ENCODE measurements at places on chromosomes 16 and 17. TPM values are rescaled to one million over a fixed set of nuclear protein-coding genes. Genes with fewer than 3 reads are reported as not detected.

DNA sequence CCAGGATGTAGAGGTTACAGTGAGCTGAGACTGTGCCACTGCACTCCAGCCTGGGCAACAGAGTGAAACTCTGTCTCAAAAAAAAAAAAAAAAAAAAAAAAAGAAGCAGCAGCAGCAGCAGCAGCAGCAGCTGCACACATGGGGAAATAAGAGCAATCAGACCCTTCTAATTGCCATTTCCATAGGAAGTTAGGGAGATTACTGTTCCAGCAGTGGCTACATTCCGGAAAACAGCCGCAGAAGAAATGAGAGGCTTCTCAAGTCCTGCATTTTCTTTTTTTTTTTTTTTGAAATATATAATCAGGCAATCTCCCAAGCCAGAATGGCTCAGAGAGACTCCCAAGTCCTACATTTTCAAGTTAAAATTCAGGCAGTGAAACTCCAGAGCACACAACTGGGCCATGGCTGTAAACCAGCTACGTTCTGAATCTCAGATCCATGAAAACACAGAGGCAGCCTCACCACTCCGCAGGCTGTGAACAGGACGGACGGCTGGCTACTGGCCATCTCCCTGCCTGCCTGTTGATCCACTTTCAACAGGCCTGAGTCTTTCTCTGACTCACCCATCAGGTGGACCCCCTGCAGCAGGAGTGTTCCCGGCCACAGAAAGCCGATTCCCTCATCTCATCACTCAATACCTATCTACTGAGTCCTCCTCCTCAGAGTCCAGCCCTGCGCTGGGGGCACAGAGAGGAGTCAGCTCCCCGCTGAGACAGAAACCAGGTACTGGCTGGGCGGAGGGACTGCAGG, 15.0 kb downstream of the TRPV1 start:
- DNase-seq, result peak; percentile 7

TSNAXIP1 gene
- total RNA-seq, result 0.59 TPM

DNA sequence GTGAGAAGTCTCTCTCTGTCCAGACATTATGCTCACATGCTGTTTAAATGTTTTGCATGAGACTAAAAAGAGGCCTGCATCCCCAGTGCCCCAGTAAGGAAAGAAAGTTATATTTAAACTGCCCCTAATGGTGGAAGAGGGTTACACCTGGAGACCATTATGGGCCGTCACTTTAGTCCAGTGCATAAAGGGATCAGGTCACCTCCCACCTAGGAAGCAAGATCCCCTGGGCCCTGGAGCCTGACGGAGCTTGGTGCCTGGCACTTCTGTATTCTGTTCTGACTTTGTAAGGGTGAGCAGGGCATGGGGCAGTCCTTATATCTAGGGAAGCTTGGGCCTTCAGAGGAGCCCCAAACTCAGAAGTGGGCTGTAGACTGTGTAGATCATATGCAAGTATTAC, 67.9 kb downstream of the CPPED1 start:
- no peak for DNase-seq

DNA sequence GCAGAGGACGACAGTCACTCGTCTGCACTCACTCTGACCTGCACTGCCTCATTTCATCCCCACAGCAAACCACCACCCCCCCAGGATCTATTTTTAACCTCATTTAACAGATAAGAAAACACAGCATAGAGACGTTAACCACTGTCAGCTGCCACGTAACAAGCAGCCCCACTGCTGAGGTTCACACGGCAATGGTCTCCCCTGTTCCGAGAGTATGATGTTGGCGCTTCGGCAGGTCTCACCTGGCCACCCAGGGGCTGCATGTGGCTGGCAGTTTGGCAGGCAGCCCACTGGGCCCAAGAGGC, 16.1 kb downstream of the ZNF469 start:
- no peak for DNase-seq

GRCh38 chr17:8821446-8822105, 22.4 kb upstream of the MFSD6L start:
- DNase-seq, result no peak

TAT gene
- total RNA-seq, result not detected

DNA sequence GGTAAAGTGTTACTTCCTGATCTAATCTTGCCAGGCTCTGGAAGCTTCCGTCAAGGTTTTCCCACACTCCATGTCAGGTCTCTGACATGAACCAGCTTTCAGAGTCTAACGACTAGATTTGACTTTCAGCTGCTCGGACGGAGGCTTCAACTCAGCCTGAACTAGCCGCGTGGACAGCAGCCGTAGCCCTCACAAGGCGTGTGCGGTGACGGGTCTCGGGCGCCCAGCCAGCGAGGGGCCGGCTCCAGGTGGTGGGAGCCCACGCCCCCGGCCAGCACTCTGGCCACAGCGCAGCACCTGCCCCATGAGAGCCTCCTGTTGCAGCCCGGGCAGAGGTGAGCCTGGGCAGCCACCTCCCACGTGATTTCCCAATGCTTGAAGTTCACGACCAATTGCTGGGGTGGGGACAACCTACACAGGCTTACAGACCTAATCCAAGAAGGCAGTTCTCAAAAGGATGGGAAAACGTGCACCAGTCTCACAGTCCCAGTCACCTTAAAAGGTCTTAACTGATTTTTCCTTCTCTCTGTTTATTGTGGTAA, 45.5 kb downstream of the TBC1D16 start:
- no peak for DNase-seq

DNA sequence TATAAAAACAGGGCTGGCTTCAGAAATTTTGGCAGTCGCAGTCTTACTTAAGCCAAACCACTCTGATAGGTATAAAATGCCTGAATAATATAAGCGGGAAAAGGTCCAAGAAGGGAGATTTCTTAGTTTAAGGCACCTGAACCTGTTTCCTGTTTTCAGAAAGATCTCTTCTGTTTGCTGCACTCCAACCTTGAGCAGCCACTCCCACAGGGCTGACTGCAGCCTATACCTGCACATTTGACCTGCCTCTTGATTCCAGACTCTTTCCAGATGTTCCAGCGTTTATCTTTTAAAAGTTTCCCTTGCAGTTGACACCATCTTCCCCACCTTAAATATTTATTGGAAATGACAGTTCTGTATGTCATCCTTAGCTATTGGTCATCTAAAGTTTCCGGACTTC, 132.2 kb downstream of the SKAP1 start:
- no peak for DNase-seq

GRCh38 chr16:47463771-47464624, 2.9 kb downstream of the PHKB start:
- DNase-seq, result no peak

- peak; percentile 72 for DNase-seq
Observed at GRCh38 chr16:3951861-3952736, 71.6 kb upstream of the CREBBP start.

TEX14 gene
- total RNA-seq, result 0.10 TPM

MPP3 gene
- 7.7 TPM for total RNA-seq

TM4SF5 gene
- not detected for total RNA-seq

- DNase-seq, result no peak
Observed at GRCh38 chr17:70987867-70988340, 818.6 kb downstream of the KCNJ2 start.

DNA sequence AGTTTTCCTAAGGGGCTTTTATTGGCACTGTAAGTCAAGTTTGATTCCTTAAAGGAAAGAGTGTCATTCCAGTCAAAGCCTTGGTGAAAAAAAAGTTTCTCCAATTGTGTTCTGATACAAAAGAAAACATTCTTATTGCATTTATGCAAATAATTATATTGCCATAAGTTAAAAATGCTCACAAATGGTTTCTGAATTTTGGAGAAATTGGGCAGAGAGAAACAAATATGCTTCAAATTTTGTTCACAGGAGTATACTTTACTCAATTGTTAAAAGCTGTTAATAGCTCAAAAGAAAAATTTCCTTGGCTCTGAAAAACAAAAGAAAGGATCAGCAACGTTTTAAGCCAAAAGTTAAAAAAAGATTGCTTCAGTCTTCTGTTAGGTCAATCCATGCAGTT, 60.2 kb downstream of the PIGL start:
- DNase-seq, result no peak

- peak; percentile 56 for DNase-seq
Observed at GRCh38 chr16:88886845-88887521, 20.5 kb upstream of the PABPN1L start.

GRCh38 chr17:42784811-42785592, 4.6 kb downstream of the WNK4 start:
- DNase-seq, result no peak

NRN1L gene
- not detected for total RNA-seq

SLX4 gene
- total RNA-seq, result 3.1 TPM

- DNase-seq, result no peak
Observed at GRCh38 chr17:2911035-2911754, 115.0 kb downstream of the RAP1GAP2 start.

- DNase-seq, result no peak
Observed at GRCh38 chr17:29918922-29919856, 10.8 kb downstream of the SSH2 start.

SLC12A3 gene
- not detected for total RNA-seq

DNA sequence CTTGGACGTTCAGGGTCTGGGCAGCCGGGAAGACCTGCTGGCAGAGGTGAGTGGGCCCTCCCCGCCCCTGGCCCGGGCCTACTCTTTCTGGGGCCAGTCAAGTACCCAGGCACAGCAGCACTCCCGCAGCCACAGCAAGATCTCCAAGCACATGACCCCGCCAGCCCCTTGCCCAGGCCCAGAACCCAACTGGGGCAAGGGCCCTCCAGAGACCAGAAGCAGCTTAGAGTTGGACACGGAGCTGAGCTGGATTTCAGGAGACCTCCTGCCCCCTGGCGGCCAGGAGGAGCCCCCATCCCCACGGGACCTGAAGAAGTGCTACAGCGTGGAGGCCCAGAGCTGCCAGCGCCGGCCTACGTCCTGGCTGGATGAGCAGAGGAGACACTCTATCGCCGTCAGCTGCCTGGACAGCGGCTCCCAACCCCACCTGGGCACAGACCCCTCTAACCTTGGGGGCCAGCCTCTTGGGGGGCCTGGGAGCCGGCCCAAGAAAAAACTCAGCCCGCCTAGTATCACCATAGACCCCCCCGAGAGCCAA, 8.6 kb upstream of the ABCC3 start:
- DNase-seq, result no peak

MT4 gene
- 76.2 TPM for total RNA-seq

GRCh38 chr16:55661941-55662643, 6.3 kb downstream of the SLC6A2 start:
- DNase-seq, result peak; percentile 93

CCL18 gene
- total RNA-seq, result not detected

- DNase-seq, result no peak
Observed at GRCh38 chr16:58684001-58684353, 593 bp downstream of the SLC38A7 start.

- DNase-seq, result no peak
Observed at GRCh38 chr17:82152114-82152513, 54.1 kb upstream of the FASN start.

PIK3R5 gene
- total RNA-seq, result 2.1 TPM

- DNase-seq, result no peak
Observed at GRCh38 chr17:31715446-31715845, 143.6 kb downstream of the COPRS start.

GRCh38 chr17:45020354-45021138, 30.9 kb downstream of the DCAKD start:
- DNase-seq, result no peak

GRCh38 chr16:24318680-24319079, 62.5 kb downstream of the CACNG3 start:
- DNase-seq, result no peak

GAS7 gene
- total RNA-seq, result 60.8 TPM

DNA sequence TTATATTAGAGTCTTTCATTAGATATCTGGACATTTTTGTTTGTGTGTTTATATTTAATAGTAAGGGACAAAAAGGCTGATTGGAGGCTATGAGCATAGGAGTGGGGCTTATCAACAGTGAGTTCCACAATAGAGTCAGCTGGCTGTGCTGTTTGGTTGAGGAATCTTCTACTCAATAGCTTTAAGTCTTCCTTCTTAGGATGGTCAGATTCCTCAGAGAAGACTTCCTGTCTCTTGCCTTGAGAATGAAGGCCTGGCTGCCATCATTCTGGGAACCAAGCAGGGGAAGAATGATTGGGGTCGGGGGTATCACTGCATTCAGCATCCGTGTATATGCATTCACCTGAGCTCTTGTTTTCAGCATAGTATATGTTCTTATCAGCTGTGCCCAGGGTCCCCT, 31.9 kb upstream of the ABCC11 start:
- no peak for DNase-seq

ASB16 gene
- 0.89 TPM for total RNA-seq

CLEC18B gene
- 0.59 TPM for total RNA-seq

YPEL2 gene
- 25.4 TPM for total RNA-seq

GRCh38 chr17:49861150-49861884, 13.4 kb upstream of the TAC4 start:
- DNase-seq, result peak; percentile 11

GRCh38 chr17:48113201-48113676, 5.7 kb downstream of the SNX11 start:
- DNase-seq, result no peak

HAGHL gene
- total RNA-seq, result 2.5 TPM

- no peak for DNase-seq
Observed at GRCh38 chr16:149024-149660, 3.3 kb upstream of the HBZ start.

DNA sequence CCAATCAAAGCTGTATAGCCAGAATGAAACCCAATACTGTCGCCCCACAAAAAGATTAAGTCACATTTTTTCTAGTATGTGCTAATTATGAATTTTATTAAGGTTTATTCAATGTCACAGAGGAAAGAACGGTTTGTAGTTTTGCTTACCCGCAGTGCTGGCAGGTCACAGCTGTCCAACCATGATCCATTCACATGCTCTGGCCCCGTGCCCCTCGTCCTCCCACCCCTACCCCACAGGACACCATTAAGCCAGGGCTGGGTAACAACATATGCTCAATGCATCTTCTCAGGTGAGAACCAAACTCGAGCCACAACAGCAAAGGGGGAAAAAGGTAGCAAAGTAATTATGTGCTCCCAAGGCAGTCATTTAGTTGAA, 589 bp upstream of the FBF1 start:
- no peak for DNase-seq

KIF18B gene
- 2.8 TPM for total RNA-seq

ETV4 gene
- 3.0 TPM for total RNA-seq

- no peak for DNase-seq
Observed at GRCh38 chr17:16052486-16052885, 52.9 kb downstream of the TTC19 start.

- no peak for DNase-seq
Observed at GRCh38 chr16:10036956-10037355, 145.3 kb downstream of the GRIN2A start.

KRTAP2-3 gene
- total RNA-seq, result 0.30 TPM

RPRML gene
- not detected for total RNA-seq

- no peak for DNase-seq
Observed at GRCh38 chr17:42050393-42051012, at the start of gene C17orf113. Gene C17orf113, minus strand, starts transcription at chr17:42050601. Its CDS starts 7,225 bp downstream, at chr17:42043376.
